ENCODE measurements at places on chromosomes 16 and 17.

DNA sequence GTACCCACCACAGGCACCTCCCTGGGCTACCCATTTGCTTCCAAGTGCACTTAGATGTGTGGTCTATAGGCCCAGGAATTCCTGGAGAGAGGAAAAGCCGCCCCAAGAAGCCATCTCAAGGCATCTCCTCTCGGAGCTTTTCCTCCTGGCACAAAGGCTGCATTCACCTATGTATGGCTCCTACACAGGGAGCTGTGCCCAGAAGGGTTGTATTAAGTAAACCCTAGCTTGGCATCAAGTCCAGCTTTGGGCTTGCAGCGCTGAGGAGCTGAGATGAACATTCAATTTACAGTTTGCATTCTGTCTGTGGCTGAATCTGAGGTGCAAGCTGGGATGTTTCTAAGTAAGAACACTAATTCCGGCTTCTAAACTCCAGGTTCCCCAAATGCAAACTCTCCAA is 81.3 kb downstream of the CDYL2 start:
- DNase-seq = no peak

DNA sequence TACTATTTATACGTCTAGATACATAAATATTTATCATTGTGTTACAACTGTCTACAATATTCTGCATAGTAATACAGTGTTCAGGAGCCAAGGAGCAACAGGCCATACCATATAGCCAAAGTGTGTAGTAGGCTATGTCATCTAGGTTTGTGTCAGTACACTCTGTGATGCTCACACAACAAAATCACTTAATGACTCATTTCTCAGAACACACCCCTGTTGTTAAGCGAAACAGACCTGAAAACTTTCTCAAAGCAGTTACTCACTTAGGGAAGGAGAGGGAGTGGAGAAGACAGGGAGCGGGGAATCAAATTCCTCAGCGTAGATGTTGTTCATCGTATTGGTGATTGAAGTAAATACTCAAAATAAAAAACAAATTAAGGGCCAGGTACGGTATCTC is 269.5 kb downstream of the STX8 start:
- no peak for DNase-seq

- DNase-seq = no peak
Observed at GRCh38 chr17:82366749-82367148, 4.8 kb upstream of the UTS2R start.

DNA sequence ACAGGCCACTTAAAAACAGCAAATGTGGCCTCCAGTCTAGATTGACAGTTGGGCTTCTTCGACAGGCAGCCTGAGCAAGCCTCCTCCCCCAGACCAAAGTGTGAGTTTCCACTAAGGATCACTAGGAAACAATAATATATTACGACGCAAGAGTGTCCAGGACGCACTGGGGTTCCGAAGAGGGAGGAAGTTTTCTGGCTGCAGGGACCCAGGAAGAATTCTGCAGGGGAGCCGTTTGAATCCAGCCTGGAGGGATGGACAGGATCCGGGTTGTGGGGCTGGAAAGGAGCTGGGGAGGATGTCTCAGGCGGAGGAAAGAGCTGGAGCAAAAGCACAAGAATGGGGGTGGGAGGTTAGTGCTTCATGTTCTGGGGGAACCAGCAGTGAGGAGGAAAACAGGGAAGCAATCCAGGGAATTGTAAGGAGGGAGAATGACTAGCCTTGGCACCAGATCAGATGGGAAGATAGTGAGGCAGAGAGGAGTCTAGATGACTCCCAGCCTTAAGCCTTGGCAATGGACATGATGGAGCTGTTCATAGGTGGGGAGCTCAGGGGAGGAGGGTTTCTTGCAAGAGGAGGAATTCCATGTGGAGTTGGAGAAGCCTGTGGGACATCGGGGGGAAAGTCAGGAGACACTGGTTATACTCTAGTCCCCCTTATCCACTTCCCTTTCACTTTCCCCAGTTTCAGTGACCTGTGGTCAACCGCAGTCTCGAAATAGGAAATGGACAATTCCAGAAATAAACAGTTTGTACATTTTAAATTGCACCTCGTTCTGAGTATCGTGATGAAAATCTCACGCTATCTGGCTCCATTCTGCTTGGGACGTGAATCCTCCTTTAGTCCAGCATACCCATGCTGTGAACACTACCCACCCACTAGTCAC is 26.6 kb downstream of the NGFR start:
- no peak for DNase-seq

- DNase-seq = no peak
Observed at GRCh38 chr16:84546669-84547545, 42.4 kb upstream of the MEAK7 start.

- no peak for DNase-seq
Observed at GRCh38 chr17:13476720-13477119, 125.0 kb downstream of the HS3ST3A1 start.

DNA sequence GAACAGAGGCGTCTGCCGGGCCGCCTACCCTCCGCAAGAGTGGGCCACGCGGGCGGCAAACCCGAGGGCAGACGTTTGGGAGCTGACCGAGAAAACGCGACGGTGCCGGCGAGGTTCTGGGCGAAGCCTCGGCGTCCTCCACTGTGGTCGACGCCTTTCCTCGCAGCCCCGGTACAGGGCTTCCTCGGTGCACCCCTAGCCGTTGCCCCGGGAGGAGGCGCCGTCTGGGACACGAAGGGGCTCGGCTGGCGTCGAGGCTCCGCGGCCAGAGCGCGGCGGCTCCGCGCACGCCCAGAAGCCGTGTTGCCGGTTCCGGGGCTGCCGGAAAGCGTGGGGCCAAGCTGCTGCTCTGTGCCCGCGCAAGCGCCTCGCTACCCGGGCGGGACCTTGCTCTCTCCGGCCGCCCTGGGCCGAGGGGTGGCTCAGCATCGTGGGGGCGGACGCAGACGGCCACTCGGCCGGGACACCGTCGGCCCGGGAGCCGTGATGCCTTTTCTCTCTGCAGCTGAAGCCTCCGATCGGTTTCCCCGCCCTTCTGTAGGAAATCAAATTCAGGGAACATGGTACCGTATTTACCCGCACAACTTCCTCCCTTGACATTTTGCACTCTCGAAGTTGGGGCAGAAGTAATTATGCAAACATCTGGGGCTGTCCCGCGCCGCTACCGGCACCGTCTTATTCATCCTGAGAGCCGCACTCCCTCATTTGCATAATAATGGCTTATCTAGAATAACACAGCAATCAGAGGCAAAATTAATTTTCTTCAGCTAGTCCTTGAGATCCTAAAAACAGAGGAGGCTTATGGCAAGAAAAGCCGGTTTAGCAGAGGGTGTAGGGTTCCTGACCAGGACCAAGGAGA is 7.3 kb upstream of the CBX8 start:
- no peak for DNase-seq

DNA sequence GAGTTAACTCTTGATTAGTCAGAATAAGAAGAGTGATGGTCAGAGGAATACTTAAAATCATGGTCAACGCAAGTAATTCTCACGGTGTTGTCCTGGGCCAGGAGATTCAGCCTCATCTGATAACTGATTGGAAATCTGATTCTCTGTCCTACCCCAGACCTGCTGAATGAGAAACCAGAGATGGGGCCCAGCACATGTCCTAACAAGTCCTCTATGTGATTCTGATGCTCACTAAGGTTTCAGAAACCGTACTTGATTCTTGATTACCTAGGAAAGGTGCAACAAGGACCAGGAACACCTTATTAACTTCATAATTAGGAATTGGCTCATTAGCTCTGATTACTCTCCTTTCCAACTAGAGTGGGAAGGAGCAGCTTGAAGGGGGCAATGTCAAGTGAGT is 44.5 kb downstream of the ANKFY1 start:
- no peak for DNase-seq

DNA sequence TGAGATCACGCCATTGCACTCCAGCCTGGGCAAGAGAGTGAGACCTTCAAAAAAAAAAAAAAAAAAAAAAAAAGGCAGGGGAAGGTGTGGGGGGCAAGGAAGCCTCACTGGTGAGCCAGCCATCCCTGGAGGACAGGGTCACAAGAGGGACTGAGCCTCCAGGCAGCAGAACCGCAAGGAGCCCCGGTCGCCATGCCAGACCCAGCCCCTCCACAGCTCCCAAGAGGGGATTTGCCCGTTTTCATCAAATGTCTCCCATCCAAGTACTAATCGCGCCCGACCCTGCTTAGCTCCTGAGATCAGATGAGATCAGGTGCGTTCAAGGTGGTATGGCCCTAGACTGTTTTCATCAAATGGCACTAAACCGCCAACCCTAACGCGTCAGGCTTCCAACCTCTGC is 2.9 kb downstream of the SLC38A8 start:
- no peak for DNase-seq

GRCh38 chr17:69547230-69547629 is 132.7 kb downstream of the MAP2K6 start:
- no peak for DNase-seq

- no peak for DNase-seq
Observed at GRCh38 chr16:81453091-81453728, 8.6 kb downstream of the CMIP start.

- DNase-seq = no peak
Observed at GRCh38 chr17:69907132-69907847, 167.7 kb upstream of the KCNJ16 start.

- DNase-seq = peak; percentile 52
Observed at GRCh38 chr17:63476854-63477479, at the start of gene ACE. Gene ACE, plus strand, starts transcription at chr17:63477061. Its CDS starts 34 bp downstream, at chr17:63477095.

- no peak for DNase-seq
Observed at GRCh38 chr16:2147981-2148671, at the start of gene RAB26. Gene RAB26, plus strand, starts transcription at chr16:2148625. Its CDS starts 159 bp downstream, at chr16:2148784.

- DNase-seq = no peak
Observed at GRCh38 chr17:79572136-79572925, 38.5 kb downstream of the RBFOX3 start.

GRCh38 chr16:51430716-51431369 is 279.8 kb upstream of the SALL1 start:
- DNase-seq = no peak

- no peak for DNase-seq
Observed at GRCh38 chr17:7220593-7221277, 997 bp downstream of the ACADVL start.

- no peak for DNase-seq
Observed at GRCh38 chr16:8084882-8085281, 505.4 kb downstream of the TMEM114 start.

GRCh38 chr17:247767-248166 is 66.3 kb upstream of the DOC2B start:
- peak; percentile 73 for DNase-seq

GRCh38 chr17:50363217-50364060 is 9.5 kb downstream of the MRPL27 start:
- DNase-seq = no peak

GRCh38 chr17:15436473-15437302 is 30.7 kb downstream of the CDRT4 start:
- peak; percentile 61 for DNase-seq

DNA sequence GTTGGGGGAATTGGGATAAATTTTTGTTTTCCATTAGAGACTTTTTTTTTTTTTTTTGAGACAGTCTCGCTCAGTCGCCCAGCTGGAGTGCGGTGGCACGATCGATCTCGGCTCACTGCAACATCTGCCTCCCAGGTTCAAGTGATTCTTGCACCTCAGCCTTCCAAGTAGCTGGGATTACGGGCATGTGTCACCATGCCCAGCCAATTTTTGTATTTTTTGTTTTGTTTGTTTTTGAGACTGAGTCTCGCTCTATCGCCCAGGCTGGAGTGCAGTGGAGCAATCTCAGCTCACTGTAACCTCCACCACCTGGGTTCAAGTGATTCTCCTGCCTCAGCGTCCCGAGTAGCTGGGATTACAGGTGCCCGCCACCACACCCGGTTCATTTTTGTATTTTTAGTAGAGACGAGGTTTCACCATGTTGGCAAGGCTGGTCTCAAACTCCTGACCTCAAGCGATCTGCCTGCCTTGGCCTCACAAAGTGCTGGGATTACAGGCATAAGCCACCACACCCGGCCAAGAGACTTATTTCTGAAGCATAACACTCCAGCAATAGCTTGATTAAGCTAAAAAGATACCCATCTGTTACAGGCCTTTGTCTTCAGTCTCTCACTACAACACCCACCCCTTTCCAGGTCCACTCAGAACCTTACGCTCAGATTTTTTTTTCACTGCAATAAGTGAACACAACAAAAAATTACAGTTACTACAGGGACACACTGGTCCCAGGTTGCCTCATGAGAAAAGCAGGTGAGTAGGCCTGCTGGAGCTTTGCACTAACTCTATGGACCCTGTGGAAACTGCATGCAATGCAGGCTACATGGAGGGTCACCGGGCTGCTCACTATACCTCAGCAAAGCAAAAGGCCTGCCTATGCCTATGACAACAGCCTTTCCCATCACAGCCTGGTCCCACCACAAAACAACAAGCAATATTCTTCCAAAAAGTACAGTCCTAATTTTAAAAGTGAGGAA is 34.6 kb downstream of the KANSL1 start:
- DNase-seq = no peak

GRCh38 chr17:39640591-39641031 is 3.7 kb downstream of the STARD3 start:
- no peak for DNase-seq

DNA sequence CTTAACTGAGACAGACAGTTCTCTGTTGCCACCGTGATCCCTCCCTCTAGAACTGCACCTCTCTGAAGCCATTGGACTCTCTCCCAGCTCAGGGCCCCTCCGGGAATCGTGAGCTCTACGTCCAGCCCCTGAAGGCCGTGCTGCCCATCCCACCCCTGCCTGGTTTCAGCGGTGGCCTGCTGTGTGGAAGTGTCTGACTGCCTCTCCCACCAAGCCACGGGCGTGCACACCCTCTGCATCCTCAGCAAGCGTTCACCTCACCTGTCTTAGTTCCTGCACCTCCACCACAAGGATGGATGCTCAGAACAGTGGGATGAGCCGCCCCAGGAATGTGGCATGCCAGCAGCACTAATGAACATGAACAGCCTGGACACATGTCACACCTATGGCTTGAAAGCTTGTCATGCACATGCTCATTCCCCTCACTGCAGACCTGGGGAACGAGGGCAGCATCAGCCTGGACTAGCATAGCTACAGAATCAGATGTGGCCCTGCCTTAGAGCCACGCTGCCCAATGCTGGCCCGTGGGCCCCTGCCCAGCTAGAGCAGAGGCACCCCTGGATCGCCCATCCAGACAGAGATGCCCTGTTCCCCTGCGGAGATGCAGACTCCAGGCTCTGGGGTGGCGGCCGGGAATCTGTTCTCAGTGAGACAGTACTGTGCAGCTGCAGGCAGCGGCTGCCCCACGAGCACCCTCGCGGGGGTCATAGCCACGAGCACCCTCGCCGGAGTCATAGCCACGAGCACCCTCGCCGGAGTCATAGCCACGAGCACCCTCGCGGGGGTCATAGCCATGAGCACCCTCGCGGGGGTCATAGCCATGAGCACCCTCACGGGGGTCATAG is 73.7 kb upstream of the CHMP6 start:
- no peak for DNase-seq

- no peak for DNase-seq
Observed at GRCh38 chr17:37100231-37100630, 151.5 kb downstream of the AATF start.

DNA sequence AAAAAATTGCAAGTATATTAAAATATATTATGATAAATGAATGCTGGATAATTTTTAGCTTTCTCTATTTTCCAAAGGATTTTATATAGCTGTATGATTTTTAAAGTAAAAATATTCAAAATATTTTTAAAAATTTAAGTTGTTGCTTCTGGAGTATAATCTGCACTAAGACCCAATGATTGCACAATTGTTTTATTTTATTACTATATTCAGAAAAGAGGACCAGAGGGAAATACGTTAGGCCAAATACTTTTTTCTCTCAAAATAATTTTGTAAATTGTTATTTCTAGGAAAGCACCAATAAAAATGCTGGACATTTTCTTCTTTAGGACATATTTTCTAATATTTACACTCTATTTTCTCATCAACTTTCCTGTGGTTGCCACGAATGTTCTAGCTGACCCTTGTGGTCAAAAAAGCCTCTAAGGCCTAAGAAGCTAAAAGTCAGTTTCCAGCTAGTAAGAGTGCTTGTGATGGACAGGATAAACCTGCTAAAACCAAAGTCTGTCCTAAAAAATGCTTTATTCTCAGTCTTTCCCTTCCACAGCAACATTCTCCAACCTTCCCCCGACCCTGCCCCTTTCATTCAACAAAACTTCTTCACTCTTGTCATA is 31.2 kb downstream of the MMD start:
- DNase-seq = no peak

Data from kidney capillary endothelial cell (primary cell).